ENCODE measurements at places on chromosomes 7 and 10. TPM values are rescaled to one million over a fixed set of nuclear protein-coding genes. Genes with fewer than 3 reads are reported as not detected.

HOXA1 gene
- 6.2 TPM for total RNA-seq

MYO3A gene
- not detected for total RNA-seq

COBL gene
- not detected for total RNA-seq

DGKB gene
- total RNA-seq, result not detected

ACHE gene
- total RNA-seq, result not detected

NXPH1 gene
- not detected for total RNA-seq

TASOR2 gene
- total RNA-seq, result 71.9 TPM

CACNA2D1 gene
- total RNA-seq, result 7.2 TPM

PLAU gene
- total RNA-seq, result 188 TPM

TSPAN15 gene
- total RNA-seq, result 23.1 TPM

ST8SIA6 gene
- not detected for total RNA-seq

IFIT1B gene
- not detected for total RNA-seq

DNAJC2 gene
- 22.1 TPM for total RNA-seq

FEZF1 gene
- not detected for total RNA-seq

LRRN3 gene
- 3.4 TPM for total RNA-seq

- DNase-seq, result no peak
These were observed 113.7 kb downstream of the ALOX5 start for GRCh38 chr10:45487735-45488134.

- no peak for DNase-seq
These were observed 17.7 kb downstream of the EZH2 start for GRCh38 chr7:148866362-148866761.

- peak; percentile 100 for DNase-seq
These were observed at the start of gene AKR1E2 for GRCh38 chr10:4825868-4826791. AKR1E2 (plus strand) TSS chr10:4826207; CDS start chr10:4826325, 118 bp downstream.

DNA sequence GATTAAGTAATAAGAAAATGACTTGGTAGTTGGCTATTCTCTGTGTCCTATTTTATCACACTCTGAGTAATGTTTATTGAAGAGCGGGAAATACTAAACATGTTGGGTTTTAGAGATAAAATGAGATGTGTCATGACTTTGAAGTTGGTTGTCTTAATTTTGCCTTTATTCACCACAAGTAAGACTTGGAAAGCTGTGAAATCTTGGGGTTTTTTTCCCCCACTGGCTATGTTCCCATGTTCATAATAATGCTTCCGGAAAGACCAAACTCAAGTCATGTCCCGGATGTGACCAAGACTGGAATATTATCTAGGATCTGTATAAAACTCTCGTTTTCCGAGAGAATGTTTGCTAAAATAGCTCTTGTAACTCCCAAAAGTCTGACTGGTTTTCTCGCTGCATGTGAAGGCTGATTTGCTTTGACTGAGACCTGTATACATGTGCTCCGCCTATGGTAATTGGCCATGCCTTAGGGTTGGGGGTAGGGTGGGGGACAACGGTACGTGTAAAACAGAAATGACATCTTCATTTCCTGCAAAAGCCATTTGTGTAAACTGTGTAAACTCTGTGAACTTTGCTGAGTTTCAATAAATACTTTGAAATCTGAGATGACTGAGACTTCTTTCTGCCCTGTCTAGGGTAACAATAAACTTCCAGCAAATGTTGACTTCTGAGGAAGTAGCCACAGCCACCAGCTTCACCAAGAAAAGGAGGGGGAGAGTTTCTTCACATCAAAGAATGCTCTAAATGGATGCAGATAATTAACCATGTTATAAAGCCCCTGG is 169.6 kb downstream of the ZNF365 start:
- DNase-seq, result no peak

DNA sequence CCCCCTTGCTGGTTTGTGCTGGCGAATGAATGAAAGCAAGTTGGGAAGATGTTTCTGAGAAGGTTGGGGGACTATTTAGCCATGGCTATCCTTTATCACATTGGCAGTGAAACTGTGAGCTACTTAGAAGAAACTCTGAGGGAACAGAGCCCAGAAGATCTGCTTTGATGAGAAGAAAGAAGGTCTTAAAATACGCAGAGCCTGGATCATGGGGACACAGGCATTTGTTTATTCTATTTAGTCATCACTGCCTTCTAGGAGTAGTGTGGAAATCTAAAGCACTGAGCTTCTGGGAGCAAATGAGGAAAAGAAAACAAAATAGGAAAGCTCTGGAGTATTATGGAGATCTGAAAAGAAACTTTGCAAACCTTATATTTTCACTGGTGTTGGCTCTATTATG is 28.5 kb downstream of the CPED1 start:
- peak; percentile 38 for DNase-seq

- DNase-seq, result no peak
These were observed 75.8 kb upstream of the ETV1 start for GRCh38 chr7:14065286-14065685.

- DNase-seq, result no peak
These were observed 34.8 kb downstream of the NEUROG3 start for GRCh38 chr10:69538461-69538860.

DNA sequence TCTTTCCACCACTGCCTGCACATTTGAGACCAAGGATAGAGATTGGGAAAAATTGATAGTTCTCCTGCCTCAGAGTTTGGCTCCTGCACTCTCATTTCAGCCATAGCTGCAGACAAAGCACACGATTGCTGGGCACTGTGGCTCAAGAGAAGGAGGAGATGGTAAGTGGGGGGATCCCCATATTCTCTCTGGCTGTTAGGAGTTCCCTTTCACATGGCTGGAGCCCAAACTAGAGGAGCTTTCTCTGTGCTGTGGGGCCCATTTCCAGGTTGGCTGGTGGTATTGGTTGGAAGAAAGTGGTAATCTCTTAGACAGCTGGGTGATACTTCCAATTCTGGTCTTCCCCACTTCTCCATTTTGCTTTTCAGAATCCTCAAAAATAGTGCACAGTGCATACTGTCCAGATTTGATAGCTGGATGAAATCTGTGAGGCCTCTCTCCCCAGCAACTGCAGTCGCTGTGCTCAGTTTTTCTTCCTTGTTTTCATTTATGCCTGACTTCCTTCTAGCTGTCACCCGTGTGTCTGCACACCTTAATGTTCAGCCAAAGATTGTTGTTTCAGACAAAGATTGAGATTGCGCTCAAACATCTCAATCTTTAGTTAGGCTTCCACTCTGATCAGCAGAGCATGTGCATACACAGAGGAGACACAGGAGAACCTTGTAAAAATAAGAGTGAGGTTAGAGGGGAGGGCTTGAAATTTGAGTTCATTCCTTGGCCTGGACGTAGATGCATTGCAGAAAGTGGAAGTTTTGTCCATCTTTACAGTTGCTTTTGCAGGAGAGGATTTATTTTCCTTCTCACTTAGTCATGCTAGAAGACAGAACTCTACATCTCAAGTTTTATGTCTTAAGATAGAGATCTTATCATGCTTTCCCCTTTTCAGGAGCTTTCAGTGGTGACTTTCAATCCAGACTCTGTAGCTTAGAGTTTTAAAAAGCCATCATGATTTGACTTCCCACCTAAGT is 28.6 kb downstream of the RABGEF1 start:
- no peak for DNase-seq

GRCh38 chr7:155338632-155339320 is 41.1 kb downstream of the INSIG1 start:
- no peak for DNase-seq

DNA sequence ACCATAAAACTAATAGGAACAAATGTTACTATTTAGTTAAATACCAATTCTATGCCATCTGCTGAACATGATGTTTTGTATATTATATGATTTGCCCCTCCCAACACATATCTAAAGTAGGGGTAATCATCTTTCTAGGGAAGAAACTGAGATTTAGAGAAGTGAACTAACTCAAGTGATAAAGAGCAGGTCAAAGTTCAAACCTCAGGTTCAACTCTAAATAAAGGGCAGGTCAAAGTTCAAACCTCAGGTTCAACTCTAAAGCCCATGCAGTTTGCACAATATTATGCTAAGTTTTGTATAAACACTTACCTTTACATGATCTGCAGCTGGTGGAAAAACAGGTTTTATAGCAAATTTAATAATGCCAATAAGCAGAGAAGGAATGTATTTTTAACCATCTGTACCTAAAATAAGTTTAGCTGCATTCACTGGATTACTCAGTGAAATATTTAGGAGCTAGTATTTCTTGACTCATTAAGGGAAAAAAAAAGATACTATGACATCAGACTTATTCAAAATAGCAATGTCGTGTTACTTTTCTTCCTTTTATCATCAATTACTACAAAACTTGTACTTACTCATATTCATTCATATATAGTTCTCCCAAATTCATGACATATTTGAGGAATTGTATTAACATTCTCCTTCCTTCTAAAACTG is 1194.3 kb upstream of the CELF2 start:
- no peak for DNase-seq

GRCh38 chr7:27031289-27032172 is 64.3 kb downstream of the HOXA1 start:
- DNase-seq, result peak; percentile 50

- no peak for DNase-seq
These were observed 95.4 kb downstream of the GRK5 start for GRCh38 chr10:119302591-119303253.

DNA sequence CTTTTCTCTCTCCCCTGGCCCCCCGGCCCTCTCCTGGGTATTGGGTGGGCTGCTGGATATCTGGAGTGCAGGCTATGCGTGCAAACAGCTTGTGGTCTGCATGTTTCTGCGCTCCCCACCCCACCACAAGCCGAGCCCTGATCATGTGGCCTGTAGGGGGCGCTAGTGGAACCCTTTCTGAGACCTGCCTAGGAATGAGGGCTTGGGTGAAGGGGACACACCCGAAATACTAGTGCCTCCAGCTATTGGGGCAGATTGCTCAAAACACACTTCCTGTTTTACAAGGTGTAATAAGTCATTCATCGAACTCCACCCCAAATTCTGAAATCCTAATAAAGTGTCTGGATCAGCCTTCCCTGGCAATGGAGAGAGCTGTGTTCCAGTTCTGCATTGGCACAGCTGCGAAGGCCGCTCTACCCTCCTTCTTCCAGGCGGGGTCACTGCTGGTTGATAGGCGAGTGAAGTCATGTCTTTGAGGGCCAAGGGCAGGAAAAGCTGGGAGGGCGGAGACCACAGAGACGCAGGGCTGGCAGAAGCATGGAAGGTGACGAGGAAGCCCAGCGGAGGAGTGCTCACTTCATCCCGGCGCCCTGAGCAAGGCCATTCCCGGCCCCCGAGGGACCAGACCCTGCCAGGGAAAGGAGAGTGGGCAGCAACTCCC is 19.8 kb upstream of the PRRT4 start:
- DNase-seq, result no peak

- DNase-seq, result no peak
These were observed 75.2 kb downstream of the TEX36 start for GRCh38 chr10:125607689-125608290.

DNA sequence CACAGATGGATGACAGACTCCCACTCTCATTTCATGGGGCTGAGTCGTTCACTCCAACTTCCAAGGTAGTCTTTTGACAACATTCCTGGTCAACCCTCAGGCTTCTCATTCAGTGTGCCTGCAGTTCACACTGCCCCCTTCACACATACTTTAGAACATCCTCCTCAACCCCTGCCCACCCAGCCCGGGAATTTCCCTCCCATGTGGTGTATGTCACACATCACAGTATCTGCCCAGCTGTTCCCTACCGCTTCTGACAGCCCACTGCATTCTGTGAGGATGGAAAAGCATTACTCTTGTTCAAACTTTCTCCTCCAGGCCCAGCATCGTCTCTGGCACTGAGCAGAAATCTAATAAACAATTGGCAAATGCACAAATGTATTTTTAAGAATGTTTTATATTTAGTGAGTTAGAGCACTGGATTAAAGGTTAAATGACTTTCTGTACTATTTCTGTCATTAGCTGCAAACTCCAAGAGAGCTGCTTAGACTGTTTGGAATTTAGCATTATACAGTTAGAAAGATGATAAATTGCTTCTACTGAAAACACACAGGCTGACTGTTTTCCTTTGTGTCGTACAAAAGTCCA is 110.4 kb downstream of the SFMBT2 start:
- peak; percentile 19 for DNase-seq

- DNase-seq, result peak; percentile 31
These were observed 172.9 kb downstream of the TMEM26 start for GRCh38 chr10:61280303-61280702.

GRCh38 chr10:71965623-71966022 is 1.4 kb downstream of the CHST3 start:
- DNase-seq, result no peak

- DNase-seq, result no peak
These were observed 65.3 kb downstream of the DGKB start for GRCh38 chr7:14837216-14837615.

GRCh38 chr7:147861058-147861716 is 729.4 kb upstream of the C7orf33 start:
- no peak for DNase-seq

GRCh38 chr10:1273372-1274105 is 217.4 kb downstream of the WDR37 start:
- no peak for DNase-seq

- peak; percentile 58 for DNase-seq
These were observed 20.1 kb downstream of the AFAP1L2 start for GRCh38 chr10:114384181-114384580.

- DNase-seq, result peak; percentile 89
These were observed 93.2 kb upstream of the KIF5B start for GRCh38 chr10:32149252-32149955.

GRCh38 chr7:66758950-66759628 is 18.6 kb downstream of the RABGEF1 start:
- no peak for DNase-seq

DNA sequence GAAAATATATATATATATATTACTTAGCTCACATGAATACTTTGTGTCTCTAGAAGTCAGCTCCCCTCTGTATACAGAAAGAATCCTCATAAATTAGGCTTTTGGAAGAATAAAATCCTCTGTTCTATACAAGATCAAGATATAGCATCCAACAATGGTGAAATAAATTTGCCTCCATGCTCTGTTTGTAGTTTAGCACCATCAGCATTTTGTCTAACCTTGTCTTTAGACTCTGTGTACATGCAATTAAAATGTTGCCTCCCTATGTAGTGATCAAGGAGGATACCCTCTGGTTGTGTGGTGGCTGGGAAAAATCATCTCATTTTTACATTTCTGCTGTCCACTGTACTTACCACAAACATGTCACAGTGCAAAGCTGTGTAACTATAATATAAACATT is 189.7 kb downstream of the C7orf25 start:
- no peak for DNase-seq

DNA sequence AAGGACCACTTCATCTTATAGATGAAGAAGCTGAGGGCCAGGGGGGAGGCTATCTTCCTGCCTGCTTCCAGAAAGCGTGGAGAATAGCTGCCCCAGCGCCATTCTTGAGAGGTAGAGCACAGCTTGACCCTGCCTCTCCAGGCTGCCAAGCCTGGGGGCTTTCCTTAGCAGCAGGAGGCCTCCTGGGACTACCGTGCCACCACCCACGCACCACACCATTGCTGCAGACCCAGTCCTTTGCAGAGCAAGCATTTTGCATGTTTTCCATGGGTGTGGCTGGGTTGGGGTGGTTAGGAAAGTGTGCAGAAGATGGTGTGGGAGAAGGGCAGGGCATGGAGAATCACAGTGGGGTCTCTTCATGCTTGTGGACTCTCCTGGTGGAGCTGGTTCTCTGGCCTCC is 64.9 kb downstream of the TBXAS1 start:
- no peak for DNase-seq

GRCh38 chr7:34849986-34850385 is 187.3 kb downstream of the DPY19L1 start:
- no peak for DNase-seq

GRCh38 chr7:28487487-28487886 is 75.2 kb downstream of the CREB5 start:
- DNase-seq, result no peak

All from RPMI7951 (cell line).